Prostate gland (tissue), 2 donors: ENCODE measurements at places on chromosomes 4 and X.

DNA sequence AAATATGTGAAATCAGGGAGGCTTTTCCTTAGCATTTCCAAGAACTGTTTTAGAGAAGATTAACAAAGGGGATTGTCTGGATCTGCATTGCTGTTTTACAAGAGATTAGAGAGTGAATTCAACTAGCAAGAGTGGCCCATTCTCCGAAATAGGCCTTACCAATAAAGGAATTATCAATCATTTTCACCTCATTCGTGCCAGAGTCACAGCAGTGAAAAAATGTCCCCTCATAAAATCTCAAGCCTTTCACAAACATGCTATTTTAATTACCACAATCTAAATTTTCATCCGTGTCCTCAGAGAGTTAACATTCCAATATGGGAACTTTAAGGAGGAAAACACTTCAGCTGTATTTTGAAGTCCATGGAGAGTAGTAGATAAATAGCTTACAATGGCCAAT, 979.6 kb downstream of the RPA4 start:
- DNase-seq = no peak

GRCh38 chr4:1293531-1293941, 3.8 kb downstream of the MAEA start:
- DNase-seq = no peak

DNA sequence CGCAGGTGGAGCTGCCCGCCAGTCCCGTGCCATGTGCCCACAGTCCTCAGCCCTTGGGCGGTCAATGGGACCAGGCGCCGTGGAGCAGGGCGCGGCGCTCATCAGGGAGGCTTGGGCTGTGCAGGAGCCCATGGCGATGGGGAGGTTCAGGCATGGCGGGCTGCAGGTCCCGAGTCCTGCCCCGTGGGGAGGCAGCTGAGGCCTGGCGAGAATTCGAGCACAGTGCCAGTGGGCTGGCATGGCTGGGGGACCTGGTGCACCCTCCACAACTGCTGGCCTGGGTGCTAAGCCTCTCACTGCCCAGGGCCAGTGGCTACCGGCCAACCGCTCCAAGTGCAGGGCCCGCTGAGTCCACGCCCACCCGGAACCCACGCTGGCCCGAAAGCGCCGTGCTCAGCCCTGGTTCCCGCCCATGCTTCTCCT, 646.5 kb downstream of the GABRG1 start:
- no peak for DNase-seq

- DNase-seq = no peak
Observed at GRCh38 chr4:108446556-108446955, 173.8 kb upstream of the RPL34 start.

- DNase-seq = no peak
Observed at GRCh38 chrX:26851981-26852380, 611.2 kb downstream of the PPP4R3C start.

DNA sequence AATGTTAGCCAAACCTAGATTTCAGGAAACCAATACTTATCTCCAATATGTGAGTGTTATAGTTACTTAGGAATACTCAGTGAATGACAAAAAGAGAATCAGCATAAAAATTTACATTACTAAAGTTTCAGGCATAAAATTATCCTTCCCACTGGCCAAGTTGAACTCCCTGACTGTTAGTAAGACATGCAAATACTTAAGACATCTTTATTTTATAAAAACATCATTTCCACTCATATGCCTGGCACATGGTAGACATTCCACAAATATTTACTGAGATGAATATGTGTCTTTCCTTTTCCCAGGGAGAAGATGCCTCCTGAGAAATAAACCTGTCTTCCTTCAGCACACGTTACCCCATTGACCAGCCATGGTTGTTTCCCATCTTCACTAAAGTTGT, 7.3 kb downstream of the VEGFD start:
- no peak for DNase-seq

DNA sequence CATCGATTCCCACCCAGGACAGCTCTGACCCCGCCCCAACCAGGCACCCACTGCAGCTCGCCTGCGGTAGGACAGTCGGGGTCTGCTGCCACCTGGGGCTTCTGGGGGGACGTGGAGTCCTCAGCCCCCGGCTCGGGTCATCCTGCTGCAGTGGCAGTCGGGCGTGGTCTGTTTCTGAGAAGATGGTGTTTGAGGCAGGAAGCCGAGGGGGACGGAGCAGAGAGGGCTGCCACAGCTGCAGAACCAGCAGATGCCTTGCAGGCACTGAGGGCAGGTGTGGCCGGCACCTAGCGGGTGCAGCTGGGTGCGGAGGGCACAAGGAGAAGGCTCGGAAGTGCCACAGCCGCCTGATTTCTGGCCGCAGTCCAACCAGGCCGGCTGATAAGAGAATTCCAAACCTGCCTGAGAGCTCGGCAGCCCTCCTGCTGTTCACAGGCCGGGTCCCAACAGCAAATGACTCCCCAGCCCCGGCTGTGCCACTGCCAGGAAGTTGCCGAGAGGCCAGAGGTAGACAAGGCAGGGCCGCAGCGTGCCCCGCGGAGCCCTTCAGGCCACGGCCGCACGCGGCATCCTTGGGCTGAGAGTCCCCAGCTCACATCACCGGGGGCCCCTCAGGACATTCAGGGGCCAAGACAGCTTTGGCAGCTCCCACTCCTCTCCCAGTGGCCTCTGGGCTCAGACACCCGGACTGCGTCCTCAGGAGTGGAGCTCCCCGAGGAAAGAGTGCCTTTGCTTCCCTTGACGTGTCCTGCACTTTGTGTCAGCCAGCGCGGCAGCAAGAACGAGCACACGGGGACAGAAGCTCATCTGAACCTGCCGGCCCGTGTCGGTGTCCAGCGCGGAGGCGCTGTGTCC, 9.4 kb upstream of the CPLX1 start:
- DNase-seq = no peak

DNA sequence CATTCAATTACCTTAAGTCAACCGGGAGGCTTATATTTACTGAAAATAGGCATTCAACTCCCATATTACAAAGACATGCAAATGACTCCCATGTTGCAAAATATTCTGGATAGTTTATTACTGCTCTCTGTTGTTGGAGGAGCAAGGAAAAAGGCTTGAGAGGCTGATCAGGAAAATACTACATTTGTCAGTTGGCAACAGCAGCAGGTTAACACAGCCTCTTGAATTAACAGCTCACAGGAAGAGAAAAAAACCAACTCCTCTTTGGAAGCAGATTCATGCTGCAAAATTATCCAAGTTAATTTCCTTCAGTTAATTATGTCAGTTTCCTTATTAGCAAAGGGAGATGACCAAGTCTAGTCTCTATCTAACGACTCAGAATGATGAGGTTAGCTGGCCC, 238.9 kb downstream of the MAML3 start:
- DNase-seq = no peak

DNA sequence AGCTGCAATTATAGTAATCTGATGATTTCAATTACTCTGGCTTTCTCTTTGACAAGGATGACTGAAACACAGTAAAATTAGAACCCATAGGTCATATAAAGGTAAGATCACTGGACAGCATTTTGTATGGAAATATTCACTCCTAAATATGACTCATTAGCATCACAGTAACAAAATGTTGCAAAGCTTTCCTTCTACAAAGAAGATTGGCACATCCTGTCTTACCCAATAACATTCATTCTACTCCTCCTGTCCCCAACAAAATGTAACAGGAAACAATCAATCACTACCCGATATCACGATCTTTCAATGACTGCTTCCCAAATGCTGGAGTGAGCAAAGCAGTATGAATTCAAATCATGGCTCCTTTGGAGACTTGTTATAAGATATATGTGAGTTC, 95.3 kb downstream of the FANCB start:
- no peak for DNase-seq

DNA sequence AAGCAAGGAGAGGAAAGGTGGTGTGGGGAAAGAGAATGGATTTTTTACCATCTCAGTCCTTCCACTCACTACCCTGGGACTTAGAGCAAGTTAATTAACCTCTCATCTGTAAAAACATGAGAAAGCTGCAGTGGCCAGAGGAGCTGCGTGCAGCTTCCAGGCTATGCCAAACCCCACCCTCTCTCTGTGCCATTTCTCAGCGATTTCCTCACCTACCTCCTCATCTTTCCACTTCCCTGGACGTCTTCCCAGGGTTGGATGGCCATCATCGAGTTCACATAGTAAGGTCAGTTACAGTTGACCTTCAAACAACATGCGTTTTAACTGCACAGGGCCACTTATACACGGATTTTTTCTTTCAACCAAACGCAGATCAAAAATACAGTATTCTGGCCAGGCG, 64.3 kb downstream of the SMIM20 start:
- no peak for DNase-seq

- no peak for DNase-seq
Observed at GRCh38 chr4:184806229-184806550, 19.6 kb downstream of the ACSL1 start.

GRCh38 chrX:74009041-74009440, 294.9 kb upstream of the ZCCHC13 start:
- DNase-seq = no peak

GRCh38 chr4:126046081-126046614, 731.4 kb downstream of the FAT4 start:
- no peak for DNase-seq

DNA sequence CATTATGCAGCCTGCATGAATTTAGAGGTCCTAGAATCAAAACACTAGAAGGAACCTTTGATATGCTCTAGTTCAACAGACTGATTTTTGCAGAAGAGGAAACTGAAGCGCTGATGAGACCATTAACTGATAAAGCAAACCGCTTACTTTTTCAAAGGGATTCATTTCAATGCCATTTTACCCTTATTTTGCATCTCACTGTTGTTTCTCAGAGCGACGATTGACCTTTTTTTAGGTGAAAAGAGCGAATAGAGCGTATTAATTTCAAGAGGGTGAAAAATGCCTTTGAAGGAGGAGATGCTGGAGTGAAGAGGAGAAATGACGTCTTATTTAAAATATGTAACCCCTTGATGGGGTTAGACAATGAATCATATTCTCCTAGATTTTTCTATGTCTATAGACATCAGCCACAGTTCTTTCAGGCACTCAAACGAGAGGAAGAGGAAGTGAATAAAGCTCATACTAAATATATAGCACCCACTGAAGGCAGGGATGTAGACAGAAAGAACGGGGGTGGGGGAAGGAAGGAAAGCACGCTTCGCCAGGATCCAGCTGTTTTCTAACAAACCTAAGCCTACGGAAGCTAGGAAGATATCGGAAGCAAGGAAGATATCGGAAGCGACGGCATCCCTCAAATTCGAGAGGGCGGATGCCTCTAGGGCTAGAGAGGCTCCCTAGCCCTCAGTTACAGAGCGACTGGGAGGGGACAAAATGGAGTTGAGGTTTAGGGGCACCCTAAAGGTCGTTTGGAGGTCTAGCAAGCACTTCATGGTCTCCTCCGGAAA, 848 bp downstream of the ACSL4 start:
- DNase-seq = no peak

- DNase-seq = no peak
Observed at GRCh38 chr4:173503330-173504180, 26.5 kb downstream of the HAND2 start.
